ENCODE measurements at places on chromosomes 4 and X. TPM values are rescaled to one million over a fixed set of nuclear protein-coding genes. Genes with fewer than 3 reads are reported as not detected.

Gene YIPF6
- total RNA-seq = 27.1 TPM

GRCh38 chr4:15117270-15117946 is 115.1 kb downstream of the CPEB2 start:
- no peak for DNase-seq

DNA sequence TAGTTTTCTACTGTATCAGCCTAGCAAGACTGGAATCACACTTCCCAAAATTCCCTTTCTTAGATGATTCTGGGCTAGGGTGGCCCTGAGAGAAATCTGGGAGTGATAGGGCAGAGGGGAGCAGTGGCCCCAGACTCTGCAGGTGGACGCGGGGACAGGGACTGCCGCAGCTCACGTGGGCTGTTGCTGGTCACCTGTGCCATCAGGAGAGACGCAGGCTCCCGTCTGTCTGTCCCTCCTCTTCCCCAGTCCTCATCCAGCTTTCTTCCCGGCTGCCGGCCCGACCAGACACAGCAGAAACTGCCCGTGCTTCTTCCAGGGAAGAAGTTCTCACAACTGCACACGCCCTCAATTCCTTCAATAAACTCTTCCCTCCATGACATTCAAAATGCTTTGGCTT is 86.4 kb downstream of the AFAP1 start:
- DNase-seq = peak; percentile 50

Gene RAB9B
- total RNA-seq = 1.8 TPM

GRCh38 chr4:74414149-74414809 is 30.7 kb upstream of the AREG start:
- DNase-seq = no peak

DNA sequence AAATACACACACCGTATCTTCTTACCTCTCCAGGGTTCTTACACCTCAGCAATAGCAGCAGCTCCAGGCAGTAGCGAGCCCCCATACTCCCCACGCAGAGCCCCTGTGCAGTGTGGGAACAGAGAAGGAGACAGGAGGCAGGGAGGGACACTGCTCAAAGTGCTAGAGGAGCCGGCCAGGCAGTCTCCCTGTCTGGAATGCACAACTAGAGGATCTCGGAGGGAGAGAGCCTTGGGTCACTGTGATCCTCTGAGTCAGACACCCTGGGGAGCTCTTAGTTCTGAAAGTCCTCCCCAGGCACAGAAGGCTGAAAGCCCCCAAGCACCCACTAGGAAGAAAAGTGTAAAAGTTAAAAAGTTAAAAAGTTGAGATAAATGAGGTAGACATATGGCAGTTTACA is 16.0 kb downstream of the AMELX start:
- DNase-seq = no peak

GRCh38 chr4:143234153-143234552 is 49.4 kb downstream of the USP38 start:
- DNase-seq = no peak
